ENCODE measurements at places on chromosomes 5 and 9. TPM values are rescaled to one million over a fixed set of nuclear protein-coding genes. Genes with fewer than 3 reads are reported as not detected.

- H3K27ac ChIP-seq: no peak overlapping the region
- no peaks in the 10 kb centered on the region for H3K27me3 ChIP-seq
- no peak overlapping the region for H3K4me3 ChIP-seq
- no peaks in the 10 kb centered on the region for H3K4me1 ChIP-seq
- no peak for DNase-seq
Measured at GRCh38 chr5:64864171-64864570, 95.4 kb downstream of the CWC27 start.

DNA sequence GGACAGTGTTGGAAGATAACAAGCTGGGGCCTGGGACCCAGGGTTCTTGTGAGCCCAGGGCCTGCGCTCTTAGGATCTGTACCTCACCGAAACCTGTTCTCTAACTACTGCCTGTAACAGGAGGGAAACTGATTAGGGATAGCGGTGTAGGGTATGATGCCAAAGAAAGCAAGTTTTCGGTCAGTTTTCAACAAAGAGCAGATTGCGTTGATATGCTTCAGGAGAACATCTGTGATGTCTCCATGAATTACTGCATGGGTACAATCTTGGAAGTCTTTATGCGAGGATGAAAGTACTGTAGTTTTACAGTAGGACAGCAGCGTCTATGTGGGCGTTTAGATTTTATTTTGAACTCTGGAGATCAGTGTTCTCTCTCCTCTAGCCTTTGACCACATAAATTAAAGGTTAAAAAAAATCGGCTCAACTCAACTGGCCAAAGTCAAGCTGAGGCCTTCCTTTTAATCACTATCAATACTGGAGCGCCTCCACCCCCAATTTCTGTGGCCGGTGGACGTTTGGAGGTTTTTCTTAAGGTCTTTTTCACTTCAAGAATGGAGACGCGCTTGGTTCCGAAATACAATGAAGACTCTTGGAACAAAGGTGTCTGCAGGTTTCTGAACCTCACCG, 3.0 kb downstream of the NFIL3 start:
- no peaks in the 10 kb centered on the region for H3K36me3 ChIP-seq
- no peak overlapping the region for H3K4me3 ChIP-seq
- H3K4me1 ChIP-seq: peaks cover 40% of the 10 kb centered on the region
- no peak for DNase-seq

DNA sequence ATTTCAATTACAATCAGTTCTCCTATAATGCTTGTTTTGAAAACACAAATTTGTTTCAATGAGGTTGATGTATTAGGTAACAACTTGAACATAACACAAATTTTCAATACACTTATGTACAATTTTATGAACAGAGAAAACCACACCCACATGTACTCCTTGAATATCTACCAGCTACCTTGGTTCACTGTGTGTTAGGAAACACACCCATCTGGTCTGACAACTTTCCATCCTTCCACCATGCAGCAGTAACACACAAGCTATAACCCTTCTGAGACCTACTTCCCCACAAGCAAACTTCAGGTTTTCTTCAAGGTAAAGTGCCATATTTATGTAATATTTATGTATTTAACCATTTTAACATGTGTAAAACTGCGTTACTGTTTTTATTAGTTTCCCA, 36.4 kb upstream of the UBQLN1 start:
- no peak for DNase-seq
- H3K4me1 ChIP-seq: no peaks in the 10 kb centered on the region
- no peaks in the 10 kb centered on the region for H3K27me3 ChIP-seq
- no peak overlapping the region for H3K4me3 ChIP-seq
- H3K27ac ChIP-seq: no peak overlapping the region

DNA sequence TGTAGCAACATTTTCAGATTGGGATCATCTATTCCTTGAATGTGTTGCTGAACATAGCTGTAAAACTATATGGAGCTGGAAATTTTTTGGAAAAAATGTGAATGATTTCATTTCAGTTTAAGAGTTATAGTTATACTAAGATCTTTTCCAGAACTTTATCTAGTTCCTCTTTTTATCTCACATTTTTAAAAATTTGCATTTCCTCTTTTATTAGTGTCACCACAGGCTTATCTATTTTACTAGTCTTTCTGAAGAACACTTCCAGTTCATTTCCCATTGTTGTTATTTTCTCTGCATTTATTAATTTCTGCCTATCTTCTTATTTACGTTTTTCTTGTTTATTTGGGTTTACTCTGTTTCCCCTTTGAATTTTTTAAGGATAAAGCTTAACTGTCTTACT, 46.0 kb upstream of the FSTL4 start:
- peaks cover 18% of the 10 kb centered on the region for H3K27me3 ChIP-seq
- no peaks in the 10 kb centered on the region for H3K4me1 ChIP-seq
- no peak overlapping the region for H3K27ac ChIP-seq
- H3K4me3 ChIP-seq: no peak overlapping the region

GRCh38 chr5:61823781-61824180, 482.2 kb upstream of the KIF2A start:
- no peak overlapping the region for H3K27ac ChIP-seq
- H3K4me1 ChIP-seq: no peaks in the 10 kb centered on the region
- no peak for DNase-seq
- no peaks in the 10 kb centered on the region for H3K36me3 ChIP-seq
- no peak overlapping the region for H3K4me3 ChIP-seq

GRCh38 chr9:123678038-123678877, 251.7 kb downstream of the DENND1A start:
- no peak overlapping the region for H3K4me3 ChIP-seq
- no peaks in the 10 kb centered on the region for H3K27me3 ChIP-seq
- no peaks in the 10 kb centered on the region for H3K36me3 ChIP-seq
- H3K27ac ChIP-seq: no peak overlapping the region

DNA sequence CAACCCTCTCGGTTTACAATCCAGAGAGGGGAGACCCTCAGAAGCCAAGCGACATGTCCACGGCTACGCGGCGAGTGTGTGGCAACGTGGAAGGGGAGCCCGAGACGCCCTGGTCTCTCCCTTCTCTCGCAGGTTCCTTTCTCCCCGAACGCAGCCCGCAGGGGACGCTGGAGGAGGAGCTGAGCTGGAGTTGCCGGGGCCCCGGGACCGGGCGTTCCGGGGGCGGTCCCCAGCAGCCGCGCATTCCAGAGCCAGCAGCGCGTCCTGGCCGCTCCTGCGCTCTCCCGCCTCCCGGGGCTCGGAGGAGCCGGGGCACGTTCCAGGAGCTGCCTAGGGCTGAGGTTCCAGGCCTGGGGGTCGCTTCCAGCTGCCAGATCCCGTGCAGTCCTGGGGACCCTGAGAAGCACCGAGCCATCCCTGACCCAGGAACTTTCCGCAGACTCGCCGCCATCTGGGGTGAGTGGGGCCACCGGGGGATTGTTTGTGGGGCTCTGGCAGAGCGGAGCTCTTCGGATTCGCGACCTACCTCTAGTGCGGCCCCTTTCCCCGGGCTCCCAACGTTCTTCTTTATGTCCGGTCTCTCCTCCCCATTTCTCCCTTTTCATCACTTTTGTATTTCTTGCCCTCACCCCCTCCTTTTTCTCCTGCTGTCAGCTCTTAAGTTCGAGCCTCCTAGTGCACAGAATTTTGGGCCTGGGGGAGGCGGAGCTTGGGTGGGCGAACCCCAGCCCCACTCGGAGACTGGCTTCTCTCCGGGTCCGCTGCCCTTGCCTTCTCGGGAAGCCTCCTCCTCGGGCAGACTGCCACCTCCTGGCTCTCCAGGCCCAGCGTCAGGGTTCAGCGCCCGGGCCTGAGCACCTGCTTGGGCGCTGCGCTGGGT, at the start of gene SMIM3:
Gene SMIM3 (plus strand): TSS at position 241 of the 880 bp plus-strand sequence. CDS start 16,684 bp downstream, outside the sequence.
- peak within 1 kb of the TSS; percentile 47 for H3K27ac ChIP-seq
- H3K4me3 ChIP-seq: peak within 1 kb of the TSS; percentile 81
- no peaks in the 10 kb centered on the region for H3K36me3 ChIP-seq
- H3K4me1 ChIP-seq: peaks cover 18% of the 10 kb centered on the region
- peak; percentile 74 for DNase-seq

GRCh38 chr9:10050016-10050415, 562.8 kb downstream of the PTPRD start:
- H3K4me1 ChIP-seq: no peaks in the 10 kb centered on the region
- H3K36me3 ChIP-seq: no peaks in the 10 kb centered on the region
- no peaks in the 10 kb centered on the region for H3K27me3 ChIP-seq
- DNase-seq: no peak

- H3K27ac ChIP-seq: no peak overlapping the region
- no peaks in the 10 kb centered on the region for H3K4me1 ChIP-seq
- no peak overlapping the region for H3K4me3 ChIP-seq
- no peaks in the 10 kb centered on the region for H3K36me3 ChIP-seq
- H3K27me3 ChIP-seq: peaks cover 5% of the 10 kb centered on the region
Measured at GRCh38 chr9:86751207-86751606, 196.1 kb downstream of the GAS1 start.

DNA sequence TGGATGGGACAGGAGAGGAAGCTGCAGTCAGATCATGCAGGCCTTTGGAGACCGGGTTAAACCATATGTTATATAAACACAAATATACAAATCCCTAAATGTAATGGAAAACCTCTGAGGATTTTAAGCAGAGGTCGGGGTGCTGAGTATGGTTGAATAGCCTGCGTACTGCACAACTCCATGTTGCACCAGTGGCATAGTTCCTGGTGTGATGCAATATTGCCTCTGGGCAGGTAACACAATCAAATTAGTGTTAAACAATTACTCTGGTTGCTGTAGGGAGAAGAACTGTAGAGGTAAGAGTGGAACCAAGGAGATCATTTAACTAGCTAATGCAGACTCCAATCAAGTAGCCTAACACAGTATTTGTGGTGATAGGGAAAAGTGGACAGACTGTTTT, 21.3 kb upstream of the RNF145 start:
- H3K27me3 ChIP-seq: no peaks in the 10 kb centered on the region
- no peaks in the 10 kb centered on the region for H3K4me1 ChIP-seq
- H3K4me3 ChIP-seq: no peak overlapping the region
- no peak overlapping the region for H3K27ac ChIP-seq
- no peak for DNase-seq

GRCh38 chr5:143214458-143214857, 189.0 kb downstream of the NR3C1 start:
- H3K36me3 ChIP-seq: peaks cover 21% of the 10 kb centered on the region
- no peak overlapping the region for H3K4me3 ChIP-seq
- H3K27ac ChIP-seq: no peak overlapping the region
- no peaks in the 10 kb centered on the region for H3K27me3 ChIP-seq
- no peaks in the 10 kb centered on the region for H3K4me1 ChIP-seq

GRCh38 chr5:36836831-36837230, 39.7 kb upstream of the NIPBL start:
- no peaks in the 10 kb centered on the region for H3K4me1 ChIP-seq
- no peak overlapping the region for H3K27ac ChIP-seq
- no peak for DNase-seq
- H3K4me3 ChIP-seq: no peak overlapping the region
- no peaks in the 10 kb centered on the region for H3K27me3 ChIP-seq

GRCh38 chr9:103819936-103820335, 274.2 kb upstream of the SMC2 start:
- no peaks in the 10 kb centered on the region for H3K27me3 ChIP-seq
- H3K4me1 ChIP-seq: no peaks in the 10 kb centered on the region
- no peak overlapping the region for H3K27ac ChIP-seq
- no peak overlapping the region for H3K4me3 ChIP-seq
- H3K36me3 ChIP-seq: no peaks in the 10 kb centered on the region

DNA sequence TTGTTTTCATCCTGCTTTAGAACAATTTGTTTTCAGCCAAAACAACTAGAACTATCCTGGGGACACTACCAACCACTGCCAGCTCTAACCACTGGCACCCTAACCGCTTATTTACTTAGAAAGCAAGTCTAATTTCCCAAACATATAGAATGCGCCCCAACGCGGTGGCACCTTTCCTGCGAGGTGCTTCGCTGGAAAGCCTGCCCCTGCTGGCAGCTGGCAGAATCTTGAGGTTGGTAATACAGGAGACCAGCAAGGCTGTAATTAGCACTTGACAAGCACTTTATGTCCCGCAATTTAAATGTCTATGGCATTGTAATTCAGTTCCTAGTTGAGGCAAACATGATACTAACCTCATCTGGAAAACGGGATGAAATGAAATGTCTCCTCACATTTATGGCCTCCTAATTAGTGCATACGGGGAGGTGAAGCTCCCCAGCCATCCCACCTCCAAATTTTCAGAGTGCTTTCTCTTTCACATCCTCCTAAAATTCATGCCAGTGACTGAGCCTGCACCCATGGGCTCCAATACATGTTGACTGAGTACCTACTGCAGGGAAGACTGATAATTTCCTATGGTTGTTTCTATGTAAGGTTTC, 30.4 kb downstream of the GABBR2 start:
- H3K27ac ChIP-seq: no peak overlapping the region
- no peaks in the 10 kb centered on the region for H3K36me3 ChIP-seq
- DNase-seq: no peak
- H3K4me1 ChIP-seq: no peaks in the 10 kb centered on the region

DNA sequence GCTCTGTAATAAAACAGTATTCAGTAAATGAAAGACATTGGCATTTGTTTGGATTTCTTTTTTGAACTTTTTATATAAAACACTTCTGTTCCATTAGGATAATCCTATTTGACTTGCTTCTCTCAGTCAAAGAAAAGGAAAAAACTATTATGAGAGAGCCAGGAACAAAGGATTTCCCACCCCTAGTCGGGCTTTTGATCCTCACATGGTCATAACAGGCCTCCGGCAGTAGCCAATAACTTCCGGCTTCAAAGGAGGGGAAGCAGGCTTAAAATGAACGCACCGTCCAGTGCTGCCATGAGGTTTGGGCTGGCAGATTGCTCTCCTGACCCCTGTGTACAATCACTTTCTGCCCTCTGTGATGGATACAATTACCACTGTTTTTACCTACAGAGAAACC, 209.3 kb downstream of the ZNF608 start:
- no peaks in the 10 kb centered on the region for H3K4me1 ChIP-seq
- H3K4me3 ChIP-seq: no peak overlapping the region
- no peak for DNase-seq
- H3K36me3 ChIP-seq: no peaks in the 10 kb centered on the region
- no peak overlapping the region for H3K27ac ChIP-seq

- H3K4me3 ChIP-seq: no peak within 1 kb of the TSS
- H3K27ac ChIP-seq: no peak within 1 kb of the TSS
- peaks cover 21% of the 10 kb centered on the region for H3K4me1 ChIP-seq
- DNase-seq: peak; percentile 7
- H3K27me3 ChIP-seq: no peaks in the 10 kb centered on the region
Measured at GRCh38 chr9:133421615-133422542, at the start of gene ADAMTS13. Gene ADAMTS13, plus strand, starts transcription at chr9:133422367. Its CDS starts 77 bp downstream, at chr9:133422444.

GRCh38 chr5:116626272-116626723, 51.7 kb upstream of the SEMA6A start:
- no peak overlapping the region for H3K4me3 ChIP-seq
- no peaks in the 10 kb centered on the region for H3K4me1 ChIP-seq
- peaks cover 2% of the 10 kb centered on the region for H3K27me3 ChIP-seq
- H3K36me3 ChIP-seq: no peaks in the 10 kb centered on the region
- H3K27ac ChIP-seq: no peak overlapping the region
- no peak for DNase-seq

GRCh38 chr5:148989567-148989966, 73.3 kb downstream of the SH3TC2 start:
- no peak overlapping the region for H3K4me3 ChIP-seq
- H3K36me3 ChIP-seq: no peaks in the 10 kb centered on the region
- H3K27me3 ChIP-seq: no peaks in the 10 kb centered on the region
- no peak overlapping the region for H3K27ac ChIP-seq
- no peak for DNase-seq

Gene SPINK1
- total RNA-seq: 8.8 TPM

Gene CMYA5
- 0.22 TPM for total RNA-seq

Gene OBP2A
- not detected for total RNA-seq

Gene SLC9A3
- 2.0 TPM for total RNA-seq

Gene SLC34A1
- total RNA-seq: 0.18 TPM

Gene C5orf58
- total RNA-seq: not detected

Gene STPG3
- not detected for total RNA-seq

Gene CCDC187
- 0.20 TPM for total RNA-seq

Gene GDF9
- 1.9 TPM for total RNA-seq
